Stimulated activated naive B cell treated with anti-CD40 and anti-IgM and Interleukin-4, amounts not matched to agents 10 μg/mL and 1 μg/mL and 100 μg/mL, for 72 hours (primary cell): ENCODE measurements at places on chromosomes 1 and 21.

DNA sequence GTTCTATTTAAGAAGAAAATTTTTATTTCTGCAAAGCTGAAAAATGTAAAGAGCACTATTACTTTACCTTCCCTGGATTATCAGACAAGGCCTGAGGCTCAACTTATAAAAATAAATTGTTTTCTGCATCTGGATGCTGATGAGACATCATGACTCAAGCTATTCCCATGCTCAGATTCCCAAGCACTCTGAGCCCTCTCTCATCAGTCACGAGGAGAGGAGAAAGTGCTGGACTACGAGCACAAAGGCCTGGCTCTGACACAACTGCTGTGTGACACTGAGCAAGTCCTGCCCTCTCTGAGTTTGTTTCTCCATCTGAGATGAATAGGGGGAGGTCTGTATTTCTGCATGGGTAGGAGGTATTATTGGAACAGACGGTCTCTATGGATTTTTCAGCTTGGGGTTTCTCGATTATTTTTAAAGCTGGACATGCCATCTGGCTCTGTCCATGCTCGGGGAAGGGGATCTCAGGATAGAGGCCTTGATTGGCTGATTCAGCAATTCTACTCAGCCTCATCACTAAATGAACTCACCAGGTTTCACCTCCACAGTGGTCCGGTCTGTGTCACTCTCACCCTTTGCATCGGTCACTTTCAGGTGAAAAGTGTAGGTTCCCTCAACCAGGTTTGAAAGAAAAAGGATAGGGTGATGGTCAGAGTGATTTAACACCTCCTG, 107.7 kb downstream of the KIAA0319L start:
- DNase-seq, result no peak

DNA sequence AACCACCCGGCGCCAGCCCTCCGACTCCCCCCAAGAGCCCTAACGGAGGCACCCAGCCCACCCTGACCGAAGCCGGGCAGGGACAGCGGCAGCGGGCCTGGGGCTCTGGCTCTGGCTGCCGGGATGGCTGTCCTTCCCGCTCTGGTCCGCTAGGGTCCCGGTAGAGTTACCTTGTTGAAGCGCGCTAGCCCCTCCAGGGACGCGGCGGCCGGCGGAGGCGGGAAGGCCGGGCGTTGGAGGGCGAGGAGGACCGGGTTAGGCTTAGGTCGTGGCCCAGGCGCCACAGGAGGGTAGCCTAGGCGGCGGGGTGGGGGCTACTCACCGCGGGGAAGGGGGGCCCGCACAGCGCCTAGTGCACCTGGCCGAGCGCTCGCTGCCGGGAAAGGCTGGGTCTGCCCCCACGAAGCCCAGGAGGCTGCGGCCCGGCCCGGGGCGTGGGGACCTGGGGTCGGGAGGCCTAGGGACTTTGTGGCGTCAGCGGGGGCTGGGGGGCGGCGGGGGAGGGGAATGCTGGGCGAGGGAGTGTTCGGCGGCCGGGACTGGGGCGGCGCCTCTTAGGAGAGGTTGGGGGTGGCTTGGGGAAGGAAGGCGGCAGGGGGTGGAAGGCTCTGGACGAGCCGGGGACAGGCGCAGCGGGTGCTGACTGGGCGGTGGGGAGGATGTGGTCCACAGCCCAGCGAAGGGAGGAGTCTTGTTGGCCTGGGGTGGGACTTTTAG, at the start of gene TRIM17:
TRIM17 (minus strand) TSS at position 645 of the 717 bp plus-strand sequence. CDS start 1,789 bp downstream, outside the sequence.
- DNase-seq, result no peak

- DNase-seq, result no peak
Observed at GRCh38 chr21:26448751-26449150, 124.3 kb downstream of the CYYR1 start.

GRCh38 chr1:82874041-82874440, 1073.3 kb downstream of the ADGRL2 start:
- no peak for DNase-seq

DNA sequence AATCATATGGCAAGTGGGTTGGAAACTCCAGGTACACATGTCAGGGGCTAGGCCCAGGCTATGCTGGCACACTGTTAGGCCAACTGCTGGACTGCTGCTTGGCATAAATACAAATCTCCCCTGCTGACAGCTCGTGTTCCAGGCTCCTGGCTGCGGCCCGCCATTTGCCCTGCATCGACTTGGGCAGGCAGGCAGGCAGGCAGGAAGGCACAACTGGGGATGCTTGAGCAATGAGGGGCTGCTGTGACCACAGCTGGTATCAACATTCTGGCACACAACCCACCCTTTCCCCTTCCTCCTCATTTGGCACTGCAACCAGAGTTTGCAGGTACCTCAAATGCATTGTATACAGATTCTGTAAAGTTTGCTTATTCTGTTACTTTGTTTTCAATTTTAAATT, 53.2 kb downstream of the SAMSN1 start:
- DNase-seq, result no peak

GRCh38 chr1:112862753-112863426, 93.1 kb downstream of the SLC16A1 start:
- no peak for DNase-seq

- DNase-seq, result no peak
Observed at GRCh38 chr1:30706528-30706927, 16.9 kb downstream of the MATN1 start.

DNA sequence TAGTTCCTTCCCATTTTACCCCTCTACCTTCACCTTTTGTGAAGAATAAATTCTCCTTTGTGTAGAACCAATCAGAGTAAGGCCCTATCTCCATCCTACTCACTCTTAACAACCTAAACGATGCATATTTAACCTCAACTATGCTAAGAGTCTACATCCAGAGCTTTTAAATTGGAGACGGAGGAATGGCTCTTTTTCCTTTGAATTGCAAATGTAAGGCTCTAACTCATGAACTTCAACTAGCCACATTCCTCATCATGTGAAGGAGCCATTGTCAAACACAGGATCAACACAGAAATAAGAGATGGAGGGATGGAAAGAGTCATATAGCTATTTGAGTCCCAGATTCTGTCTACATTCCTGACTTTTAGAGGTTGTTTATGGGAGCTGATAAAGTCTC, 18.2 kb downstream of the DEPDC1 start:
- DNase-seq, result no peak

DNA sequence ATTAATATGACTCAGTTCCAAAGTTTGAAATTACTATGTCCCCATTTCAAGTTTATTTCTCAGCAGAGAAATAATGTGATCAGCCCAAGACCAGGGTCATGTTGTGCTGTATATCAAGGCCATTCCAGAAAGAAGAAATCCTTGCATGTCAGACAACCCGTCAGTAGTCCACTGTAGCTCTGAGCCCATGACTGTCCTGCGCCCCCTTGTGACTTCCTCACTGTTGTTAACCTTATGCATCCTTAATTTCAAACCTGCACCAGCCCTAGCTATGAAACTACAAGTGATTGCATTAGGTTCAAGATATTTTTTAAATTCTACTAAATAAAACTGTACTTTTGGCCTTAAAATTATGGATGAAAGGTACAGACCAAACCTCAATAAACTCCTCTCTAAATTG, 133.0 kb downstream of the LRRC7 start:
- DNase-seq, result no peak

DNA sequence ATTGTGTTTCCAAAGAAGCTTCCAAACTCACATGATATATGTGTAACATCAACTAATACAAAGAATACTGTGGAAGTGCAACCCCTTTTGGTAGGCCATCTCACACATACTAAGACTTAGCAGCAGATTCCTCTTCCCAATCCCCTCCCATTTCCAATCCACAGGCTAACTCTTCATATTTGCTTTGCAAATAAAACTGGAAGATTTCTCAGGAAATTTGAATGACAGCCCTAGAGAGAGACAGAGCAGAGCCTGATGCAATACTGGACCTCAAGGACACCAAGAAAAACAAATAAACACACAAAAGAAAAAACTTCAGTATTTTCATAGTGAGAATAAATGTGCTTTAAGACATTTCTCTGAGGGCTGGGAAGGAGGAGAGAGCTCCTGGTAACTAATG, 190.2 kb upstream of the BRINP3 start:
- no peak for DNase-seq

DNA sequence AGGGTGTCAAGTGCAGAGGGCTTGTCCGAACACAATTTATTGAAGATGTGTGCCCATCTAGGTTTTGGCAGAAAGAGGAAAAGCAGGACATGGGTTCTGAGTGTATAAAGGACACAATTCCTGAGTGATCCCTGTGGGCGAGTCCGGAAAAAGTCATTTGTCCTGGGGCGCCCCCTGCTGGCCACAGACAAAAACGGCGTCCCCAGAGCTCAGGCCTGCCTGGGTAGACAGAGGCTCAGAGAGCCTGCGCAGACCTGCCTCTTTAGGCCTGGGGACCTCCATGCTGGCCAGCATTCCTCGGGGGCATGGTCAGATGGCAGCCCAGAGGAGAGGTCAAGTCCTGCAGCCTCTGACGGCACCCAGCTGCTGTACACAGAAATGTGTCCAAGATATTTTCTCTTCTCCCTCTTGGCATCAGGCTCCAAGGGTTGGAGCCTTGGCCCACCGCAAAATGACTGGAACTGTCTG, 65.5 kb upstream of the LRP8 start:
- DNase-seq, result peak; percentile 51

- DNase-seq, result no peak
Observed at GRCh38 chr1:27009601-27010197, 3.0 kb downstream of the TENT5B start.

GRCh38 chr1:192747943-192748342, 60.9 kb upstream of the RGS2 start:
- no peak for DNase-seq

- no peak for DNase-seq
Observed at GRCh38 chr21:33008333-33009051, 17.2 kb upstream of the OLIG2 start.

GRCh38 chr1:219560856-219561255, 52.0 kb downstream of the ZC3H11B start:
- DNase-seq, result no peak

- no peak for DNase-seq
Observed at GRCh38 chr1:185921636-185922035, 187.4 kb downstream of the HMCN1 start.

- no peak for DNase-seq
Observed at GRCh38 chr1:206495493-206496046, 11.8 kb upstream of the RASSF5 start.

DNA sequence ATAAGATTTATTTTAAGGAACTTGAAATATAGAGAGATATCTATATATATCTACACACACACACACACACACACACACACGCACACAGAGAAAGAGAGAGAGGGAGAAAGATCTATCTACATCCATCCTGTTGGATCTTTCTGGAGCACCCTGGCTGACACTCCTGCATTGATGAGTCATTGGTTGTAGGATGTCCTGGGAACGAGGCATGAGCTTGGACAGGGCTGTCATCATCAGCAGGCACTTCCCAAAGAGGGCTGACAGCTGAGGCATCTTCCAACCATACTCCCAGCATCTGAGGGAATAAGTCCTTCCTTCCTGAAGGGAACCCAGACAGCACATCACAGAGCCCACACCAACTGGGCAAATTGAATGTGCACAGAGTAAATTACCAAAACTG, 99.1 kb upstream of the ERG start:
- DNase-seq, result no peak
